Activated T-cell treated with anti-CD3 and anti-CD28 coated beads for 24 hours (primary cell): ENCODE measurements at places on chromosomes 7 and 10.

- no peak for DNase-seq
These were observed 63.5 kb downstream of the SAMD9 start for GRCh38 chr7:93053949-93054943.

DNA sequence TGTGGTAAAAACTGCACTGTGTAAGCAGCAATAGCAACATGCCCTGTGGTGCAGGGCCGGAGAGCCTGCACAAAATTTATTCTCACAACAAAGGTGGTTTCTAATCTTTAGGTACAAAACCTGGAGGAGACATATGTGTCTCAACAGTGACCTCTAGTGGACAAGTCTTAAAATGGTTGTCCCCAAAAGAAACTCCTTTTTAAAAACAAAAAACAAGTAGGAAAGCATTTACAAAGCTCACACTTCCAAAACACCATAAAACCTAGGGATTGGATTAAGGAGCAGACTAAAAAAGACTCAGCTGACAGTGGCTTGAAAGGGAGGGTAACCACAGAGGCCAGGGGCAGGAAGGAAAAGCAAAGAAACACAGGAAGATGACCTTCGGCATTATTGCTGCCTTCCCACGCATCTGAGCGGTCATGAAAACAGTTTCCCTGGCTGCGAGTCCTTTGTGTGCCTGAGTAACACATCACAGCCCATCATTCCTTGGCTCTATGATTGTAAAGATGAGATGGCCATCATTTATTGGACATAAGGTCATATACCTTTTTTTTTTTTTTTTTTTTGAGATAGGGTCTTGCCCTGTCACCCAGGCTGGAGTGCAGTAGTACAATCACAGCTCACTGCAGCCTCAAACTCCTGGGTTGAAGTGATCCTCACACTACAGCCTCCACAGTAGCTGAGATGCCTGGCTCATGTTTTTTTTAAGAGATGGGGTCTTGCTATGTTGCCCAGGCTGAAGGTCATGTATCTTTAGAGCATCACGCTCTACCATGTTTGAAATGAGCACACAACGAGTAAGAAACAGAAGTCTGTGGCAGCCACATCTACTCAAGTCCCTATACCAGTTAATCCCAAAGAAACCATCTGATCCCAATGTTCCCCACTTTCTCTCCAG lies 39.5 kb downstream of the RSU1 start:
- DNase-seq: no peak

DNA sequence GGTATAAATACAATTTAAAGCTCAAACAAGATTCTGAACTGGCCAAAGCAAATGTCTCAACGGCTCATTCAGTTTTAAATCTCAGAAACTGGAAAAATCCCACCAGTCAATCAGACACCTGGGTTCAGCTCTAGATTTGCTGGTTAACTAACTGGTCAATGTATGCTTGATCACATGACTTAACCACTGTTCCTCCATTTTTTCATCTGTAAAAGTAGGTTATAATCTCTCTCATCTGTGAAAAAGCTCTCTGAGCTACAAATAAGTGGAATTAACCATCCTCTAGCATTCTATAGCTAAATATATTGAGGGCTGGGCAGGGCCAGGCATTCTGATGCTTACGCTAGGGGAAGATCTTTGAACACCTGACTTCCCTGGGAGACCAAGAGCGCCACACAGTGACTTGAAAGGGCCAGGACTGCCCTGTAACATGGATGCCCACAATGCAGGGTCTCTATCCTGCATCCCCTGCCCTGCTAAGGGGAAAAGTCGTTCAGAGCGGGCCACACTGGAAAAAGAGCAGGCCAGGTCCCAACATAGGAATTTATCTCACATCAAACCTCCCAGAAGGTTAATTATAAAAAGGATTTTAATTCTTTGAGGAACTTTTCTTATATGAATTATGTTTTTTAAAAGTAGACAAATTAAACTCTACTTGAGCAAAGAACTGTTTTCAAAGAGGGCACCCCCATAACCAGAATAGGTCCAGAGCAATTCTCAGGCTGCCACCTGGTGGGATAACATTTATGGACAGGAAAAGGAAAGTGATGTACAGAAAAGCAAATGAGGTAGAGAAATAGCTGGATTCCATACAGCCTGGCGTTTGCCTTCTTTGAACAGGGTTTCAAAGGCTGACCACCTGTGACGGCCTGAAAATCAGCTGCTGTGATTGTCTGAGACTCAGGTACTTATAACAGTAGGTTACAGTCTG lies 1.8 kb downstream of the RP9 start:
- DNase-seq: no peak

DNA sequence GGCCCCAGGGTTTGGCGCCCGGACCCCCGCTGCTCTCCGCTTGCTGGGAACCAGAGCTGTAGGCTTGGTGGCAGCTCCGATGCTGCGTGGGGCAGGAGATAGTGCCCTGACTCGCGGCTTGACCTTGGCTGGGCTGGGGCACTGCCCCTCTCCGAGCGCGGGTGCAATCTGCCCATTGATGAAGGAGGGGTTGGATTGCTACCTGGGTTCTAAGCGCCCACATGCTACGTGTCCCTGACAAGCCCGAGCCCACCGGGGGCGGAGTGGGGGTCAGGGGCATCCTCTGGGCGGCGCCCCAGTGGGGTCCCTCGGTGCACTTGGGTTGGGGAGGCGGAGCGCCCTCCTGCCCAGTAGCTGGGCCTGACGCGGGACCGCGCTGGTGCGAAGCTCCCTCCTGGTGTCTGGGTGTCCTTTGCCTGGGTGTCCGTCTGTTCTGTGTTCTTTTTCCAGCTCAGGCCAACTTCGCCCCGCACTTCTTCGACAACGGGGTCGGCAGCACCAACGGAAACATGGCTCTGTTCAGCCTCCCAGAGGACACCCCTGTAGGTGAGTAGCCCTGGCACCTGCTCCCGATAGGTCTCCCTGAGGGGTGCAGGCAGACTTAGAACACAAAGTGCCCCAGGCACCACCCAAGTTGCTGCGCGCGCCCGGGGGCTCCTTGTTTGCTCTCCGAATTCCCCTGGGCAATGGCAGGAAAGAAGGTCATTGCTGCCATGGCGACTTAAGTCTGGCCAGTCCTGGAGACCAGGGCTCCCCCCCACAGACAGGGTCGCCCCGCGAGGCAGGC lies 900 bp downstream of the CDHR1 start:
- no peak for DNase-seq

DNA sequence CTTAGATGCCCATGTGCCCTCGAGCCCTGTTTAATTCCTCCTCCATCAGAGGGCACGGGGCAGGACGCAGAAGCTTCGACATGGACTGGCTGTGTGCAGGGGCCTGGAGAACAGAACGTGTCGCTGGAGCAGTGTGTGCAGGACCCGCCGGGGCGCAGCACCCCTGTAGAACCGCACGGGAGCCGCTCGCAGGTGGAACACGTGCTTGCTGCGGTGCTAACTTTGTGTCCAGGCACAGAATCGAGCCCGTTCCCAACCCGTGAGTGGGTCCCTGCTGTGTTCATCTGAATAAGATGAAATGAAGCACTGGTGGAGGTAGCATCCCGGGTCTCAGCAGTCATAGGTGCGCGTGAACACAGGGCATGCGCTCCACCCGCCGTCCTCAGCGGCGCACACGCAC lies 116.9 kb downstream of the WDR37 start:
- no peak for DNase-seq

DNA sequence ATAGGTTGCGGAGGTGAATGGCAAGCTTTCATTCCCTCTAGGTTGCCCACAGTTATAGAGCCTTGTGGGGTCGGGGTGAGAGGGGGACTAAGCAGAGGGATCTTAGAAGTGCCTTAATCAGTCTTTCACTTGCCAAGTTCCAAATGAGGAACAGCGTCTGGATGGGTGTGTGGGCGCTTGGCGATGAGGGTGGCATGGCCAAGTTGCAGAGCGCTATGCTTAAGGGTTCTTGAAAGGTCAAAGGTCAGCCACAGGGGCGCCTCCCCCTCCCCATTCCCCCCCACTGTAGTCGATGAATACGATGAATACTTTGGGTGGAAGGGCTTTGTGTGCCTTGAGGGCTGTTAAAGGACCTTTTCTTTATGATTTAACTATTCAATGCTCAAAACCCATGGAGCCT lies 185.0 kb downstream of the TCF7L2 start:
- DNase-seq: no peak

GRCh38 chr7:95155965-95156364 lies 168.4 kb downstream of the PON1 start:
- DNase-seq: no peak

GRCh38 chr10:119658274-119658673 lies 7.1 kb downstream of the BAG3 start:
- no peak for DNase-seq

- no peak for DNase-seq
These were observed 275.6 kb downstream of the SNX10 start for GRCh38 chr7:26567266-26567665.

- no peak for DNase-seq
These were observed 222.5 kb upstream of the TCERG1L start for GRCh38 chr10:131533846-131534526.

GRCh38 chr10:71268758-71269157 lies 50.3 kb upstream of the SLC29A3 start:
- no peak for DNase-seq

DNA sequence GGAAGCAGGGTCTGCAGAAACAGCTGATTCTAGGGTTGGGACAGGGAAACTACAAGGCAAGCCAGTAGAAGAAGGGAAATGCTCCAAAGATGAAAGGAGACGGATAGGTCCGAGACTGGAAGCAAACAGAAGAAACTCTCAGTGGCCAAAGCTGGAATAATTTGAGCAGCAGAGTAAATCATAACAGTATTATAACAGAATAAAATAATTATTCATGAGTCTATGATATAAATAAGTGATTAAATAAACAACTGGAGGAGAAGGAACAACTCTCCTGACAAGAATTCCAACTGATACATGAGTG lies 27.6 kb downstream of the EZH2 start:
- no peak for DNase-seq

DNA sequence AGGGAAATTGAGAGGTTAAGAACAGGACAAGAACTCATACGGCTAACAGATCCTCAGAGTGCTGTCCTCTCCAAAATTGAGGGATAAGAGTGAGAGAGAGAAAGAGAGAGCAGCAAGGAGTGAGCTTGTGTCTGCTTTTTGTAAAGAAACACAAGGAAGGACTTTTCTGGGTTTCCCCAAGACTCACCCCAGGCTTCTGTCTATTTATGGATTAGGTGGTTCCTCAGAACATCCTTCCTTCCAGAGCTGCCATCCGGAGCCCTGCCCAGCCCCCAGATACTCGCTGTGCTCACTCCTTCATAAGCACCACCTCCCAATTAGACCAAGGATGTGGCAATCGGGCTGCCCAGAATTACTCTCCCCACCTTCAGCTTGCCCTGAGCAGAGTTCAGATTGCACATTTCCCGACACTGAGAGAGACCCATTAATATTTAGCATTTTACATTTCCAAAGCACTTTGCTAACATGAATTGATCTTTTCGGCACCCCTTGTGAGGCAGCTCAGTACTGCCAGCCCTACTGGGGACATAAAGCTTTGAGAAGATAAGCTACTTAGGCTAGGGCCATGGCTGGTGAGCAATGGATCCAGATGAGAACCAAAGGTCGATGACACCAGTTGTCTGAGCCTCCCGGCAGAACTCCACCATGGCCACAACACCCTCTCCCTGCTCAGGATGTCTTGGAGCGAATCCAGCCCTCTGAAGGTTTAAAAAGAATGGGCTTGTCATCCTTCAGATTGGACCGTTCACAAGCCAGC lies 19.2 kb upstream of the R3HCC1L start:
- no peak for DNase-seq

GRCh38 chr7:112086496-112087254 lies 119.5 kb downstream of the DOCK4 start:
- DNase-seq: no peak

- no peak for DNase-seq
These were observed 221.4 kb downstream of the BICC1 start for GRCh38 chr10:58734116-58734515.

- DNase-seq: peak; percentile 8
These were observed 133.7 kb upstream of the RSU1 start for GRCh38 chr10:16950656-16951601.

DNA sequence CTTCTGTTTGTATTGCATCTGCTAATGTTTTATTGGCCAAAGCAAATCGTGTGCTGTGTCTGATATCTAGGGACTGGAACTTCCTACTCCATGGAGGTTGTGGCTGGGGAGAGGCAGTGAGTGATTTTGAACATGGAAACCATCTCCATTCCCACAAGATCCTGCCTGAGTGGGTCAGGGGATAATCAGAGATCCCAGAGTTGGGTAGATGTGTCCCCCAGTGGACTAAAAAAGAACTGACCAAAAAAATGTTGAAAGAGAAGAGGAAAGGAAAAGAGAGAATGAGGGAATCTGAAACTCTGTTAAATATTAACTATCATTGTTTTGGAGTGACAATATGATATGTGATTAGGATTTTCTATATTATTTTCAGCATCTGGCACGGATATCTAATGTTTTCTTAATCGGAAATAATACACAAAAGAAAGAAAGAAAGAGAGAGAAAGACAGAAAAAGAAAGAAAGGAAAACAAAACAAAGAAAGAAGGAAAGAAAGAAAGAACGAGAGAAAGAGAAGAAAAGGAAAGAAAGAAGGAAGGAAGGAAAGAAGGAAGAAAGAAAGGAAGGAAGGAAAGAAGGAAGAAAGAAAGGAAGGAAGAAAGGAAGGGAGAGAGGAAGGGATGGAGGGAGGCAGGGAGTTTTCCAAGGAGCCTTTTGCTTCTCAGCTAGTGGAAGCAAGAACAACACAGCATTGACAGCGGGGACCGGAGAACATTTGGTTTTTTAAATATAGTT lies 638.5 kb downstream of the CCSER2 start:
- DNase-seq: no peak

GRCh38 chr7:77736991-77737390 lies 40.7 kb downstream of the RSBN1L start:
- no peak for DNase-seq

- no peak for DNase-seq
These were observed 765.1 kb upstream of the POM121L12 start for GRCh38 chr7:52270301-52270700.

GRCh38 chr10:73000973-73001372 lies 46.4 kb upstream of the PLA2G12B start:
- DNase-seq: no peak

- no peak for DNase-seq
These were observed 1069.1 kb upstream of the AUTS2 start for GRCh38 chr7:68529221-68529620.

DNA sequence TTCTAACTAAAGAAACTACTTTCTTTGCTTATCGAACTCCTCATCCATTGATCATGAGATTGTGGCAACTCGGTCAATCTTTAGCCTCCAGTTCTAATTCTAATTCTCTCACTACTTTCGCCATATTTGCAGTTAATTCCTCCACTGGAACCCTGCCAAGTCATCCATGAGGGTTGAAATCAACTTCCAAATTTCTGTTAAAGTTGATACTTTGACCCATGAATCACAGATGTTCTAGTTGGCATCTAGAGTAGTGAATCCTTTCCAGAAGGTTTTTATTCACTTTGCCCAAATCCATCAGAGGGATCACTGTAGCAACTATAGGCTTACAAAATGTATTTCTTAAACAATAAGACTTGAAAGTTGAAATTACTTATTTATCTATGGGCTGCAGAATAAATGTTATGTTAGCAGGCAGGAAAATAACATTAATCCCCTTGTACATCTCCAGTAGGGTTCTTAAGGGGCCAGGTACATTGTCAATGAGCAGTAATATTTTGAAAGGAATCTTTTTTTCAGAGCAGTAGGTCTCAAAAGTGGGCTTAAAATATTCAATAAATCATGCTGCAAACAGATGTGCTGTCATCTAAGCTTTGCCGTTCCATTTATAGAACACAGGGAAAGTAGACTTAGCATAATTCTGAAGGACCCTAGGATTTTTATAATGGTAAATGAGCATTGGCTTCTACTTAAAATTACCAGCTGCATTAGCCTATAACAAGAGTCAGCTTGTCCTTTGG lies 39.4 kb downstream of the CCDC71L start:
- no peak for DNase-seq
